ENCODE measurements at places on chromosomes 2 and 18. TPM values are rescaled to one million over a fixed set of nuclear protein-coding genes. Genes with fewer than 3 reads are reported as not detected.

- H3K36me3 ChIP-seq: no peaks in the 10 kb centered on the region
- DNase-seq: peak; percentile 39
- H3K27me3 ChIP-seq: peaks cover 13% of the 10 kb centered on the region
- no peak overlapping the region for H3K4me3 ChIP-seq
- H3K4me1 ChIP-seq: no peaks in the 10 kb centered on the region
Measured at GRCh38 chr18:48222118-48222517, 187.1 kb downstream of the ZBTB7C start.

DNA sequence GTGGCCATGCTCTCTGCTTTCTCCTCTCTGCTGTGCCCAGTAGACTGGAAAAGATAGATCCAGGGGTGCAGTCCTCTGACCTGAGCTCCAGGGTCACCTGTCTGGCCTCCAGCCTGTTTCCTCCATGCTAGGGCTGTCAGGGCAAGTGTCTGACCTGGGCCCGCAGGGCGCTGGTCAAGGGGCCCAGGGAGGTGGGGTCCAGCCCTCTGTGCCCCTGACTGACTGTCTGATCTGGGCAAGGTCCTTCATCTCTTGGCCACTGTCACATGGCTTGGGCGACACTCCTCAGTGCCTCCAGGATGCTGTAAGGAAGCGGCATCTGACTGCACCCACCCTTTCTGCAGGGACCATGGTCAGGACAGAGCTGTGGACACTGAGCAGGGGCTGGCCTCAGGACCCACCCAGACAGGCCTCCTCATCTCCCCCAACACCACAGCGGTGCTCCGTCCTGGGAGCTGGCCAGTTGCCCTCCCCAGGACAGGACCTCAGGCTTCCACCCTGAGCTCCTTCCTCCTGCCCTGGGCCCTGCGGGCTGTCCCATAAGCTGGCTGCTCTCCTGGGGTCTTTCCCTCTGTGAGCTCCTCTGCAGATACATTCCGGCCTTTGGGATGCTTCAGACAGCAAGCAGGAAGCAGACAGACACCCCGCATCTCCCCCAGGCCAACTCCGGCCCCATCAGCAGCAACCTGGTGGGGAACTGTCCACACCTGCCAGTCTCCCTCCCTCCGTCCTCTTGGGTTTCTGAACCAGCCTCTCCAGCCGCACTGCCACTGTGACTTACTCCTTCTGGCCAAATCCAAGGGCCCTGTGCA is 21.2 kb upstream of the ALPI start:
- no peak overlapping the region for H3K27ac ChIP-seq
- H3K27me3 ChIP-seq: peaks cover 4% of the 10 kb centered on the region
- no peak for DNase-seq
- H3K4me3 ChIP-seq: no peak overlapping the region

- H3K4me3 ChIP-seq: no peak overlapping the region
- peak overlapping the region; percentile 60 for H3K27ac ChIP-seq
- no peaks in the 10 kb centered on the region for H3K27me3 ChIP-seq
- H3K36me3 ChIP-seq: no peaks in the 10 kb centered on the region
- DNase-seq: peak; percentile 90
Measured at GRCh38 chr18:36441426-36442240, 144.1 kb downstream of the FHOD3 start.

- H3K36me3 ChIP-seq: no peaks in the 10 kb centered on the region
- H3K27me3 ChIP-seq: no peaks in the 10 kb centered on the region
- no peak overlapping the region for H3K4me3 ChIP-seq
- no peaks in the 10 kb centered on the region for H3K4me1 ChIP-seq
- no peak for DNase-seq
Measured at GRCh38 chr2:176334729-176335128, 65.5 kb downstream of the MTX2 start.

DNA sequence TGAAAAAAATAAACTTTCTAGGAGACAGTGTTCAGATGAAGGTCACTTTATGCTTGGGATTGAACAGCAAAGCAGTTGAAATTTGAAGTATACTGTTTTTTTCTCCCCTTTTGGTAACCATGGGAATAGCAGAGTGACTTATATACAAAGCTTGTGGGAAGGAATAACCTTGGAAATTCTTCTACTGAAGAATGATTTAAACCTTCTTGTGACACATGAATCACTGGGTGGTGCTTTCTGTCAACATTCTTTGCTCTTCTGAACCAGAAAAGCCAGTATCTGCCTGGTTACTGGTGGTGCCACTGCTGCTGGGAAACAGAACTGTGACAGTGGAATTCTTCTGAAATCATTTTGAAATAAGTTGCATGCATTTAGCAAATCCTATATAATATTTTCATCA is 39.4 kb upstream of the RND3 start:
- no peak overlapping the region for H3K4me3 ChIP-seq
- no peaks in the 10 kb centered on the region for H3K36me3 ChIP-seq
- H3K4me1 ChIP-seq: peaks cover 18% of the 10 kb centered on the region
- no peaks in the 10 kb centered on the region for H3K27me3 ChIP-seq
- DNase-seq: peak; percentile 97
- H3K27ac ChIP-seq: peak overlapping the region; percentile 85

Gene FASTKD1
- total RNA-seq: 37.3 TPM

Gene AOX1
- total RNA-seq: 3.4 TPM

Gene GBX2
- total RNA-seq: 1.2 TPM

Gene GALNT14
- 2.1 TPM for total RNA-seq

Gene SLC39A6
- 81.3 TPM for total RNA-seq

Data from astrocyte (in vitro differentiated cells and primary cell).